ENCODE measurements at places on chromosomes 11 and 22.

GRCh38 chr22:48782326-48782725 lies 1045.3 kb downstream of the BRD1 start:
- no peak for DNase-seq

DNA sequence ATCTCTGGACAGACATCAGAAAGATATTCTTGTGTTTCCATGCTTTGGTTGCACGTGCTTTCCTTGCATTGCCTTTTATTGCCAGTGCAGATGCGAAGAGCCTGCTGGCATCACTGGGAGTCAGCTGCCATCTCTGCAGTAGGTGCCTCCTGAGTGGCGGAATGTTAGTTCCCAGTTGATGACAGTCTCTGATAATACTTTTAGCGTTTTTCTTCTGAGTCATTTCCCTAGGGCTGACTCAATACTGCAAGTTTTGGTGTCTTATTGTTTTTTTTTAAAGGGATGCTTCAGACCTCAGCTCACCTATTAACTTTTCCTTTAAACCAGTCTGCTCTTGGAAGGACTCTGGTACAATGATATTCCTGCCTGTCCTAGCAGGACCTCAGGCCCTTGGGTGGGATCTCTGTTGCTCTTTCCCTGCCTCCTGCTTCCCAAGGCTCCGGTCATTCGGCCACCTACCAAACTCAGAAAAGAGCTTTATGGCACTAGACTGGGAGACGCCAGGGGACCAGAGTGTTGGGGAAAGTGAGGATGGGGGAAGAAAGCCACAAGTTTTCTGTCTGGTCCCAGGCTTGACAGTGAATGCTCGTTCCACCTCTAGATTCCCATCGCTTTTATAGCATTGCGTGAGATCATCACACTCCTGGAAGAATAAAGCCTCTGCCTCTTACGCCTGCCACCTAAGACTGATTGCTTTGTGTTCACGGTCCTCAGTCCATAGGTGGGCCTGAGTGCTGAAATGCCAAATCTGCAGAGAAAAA lies 308.7 kb downstream of the DDX10 start:
- no peak for DNase-seq

DNA sequence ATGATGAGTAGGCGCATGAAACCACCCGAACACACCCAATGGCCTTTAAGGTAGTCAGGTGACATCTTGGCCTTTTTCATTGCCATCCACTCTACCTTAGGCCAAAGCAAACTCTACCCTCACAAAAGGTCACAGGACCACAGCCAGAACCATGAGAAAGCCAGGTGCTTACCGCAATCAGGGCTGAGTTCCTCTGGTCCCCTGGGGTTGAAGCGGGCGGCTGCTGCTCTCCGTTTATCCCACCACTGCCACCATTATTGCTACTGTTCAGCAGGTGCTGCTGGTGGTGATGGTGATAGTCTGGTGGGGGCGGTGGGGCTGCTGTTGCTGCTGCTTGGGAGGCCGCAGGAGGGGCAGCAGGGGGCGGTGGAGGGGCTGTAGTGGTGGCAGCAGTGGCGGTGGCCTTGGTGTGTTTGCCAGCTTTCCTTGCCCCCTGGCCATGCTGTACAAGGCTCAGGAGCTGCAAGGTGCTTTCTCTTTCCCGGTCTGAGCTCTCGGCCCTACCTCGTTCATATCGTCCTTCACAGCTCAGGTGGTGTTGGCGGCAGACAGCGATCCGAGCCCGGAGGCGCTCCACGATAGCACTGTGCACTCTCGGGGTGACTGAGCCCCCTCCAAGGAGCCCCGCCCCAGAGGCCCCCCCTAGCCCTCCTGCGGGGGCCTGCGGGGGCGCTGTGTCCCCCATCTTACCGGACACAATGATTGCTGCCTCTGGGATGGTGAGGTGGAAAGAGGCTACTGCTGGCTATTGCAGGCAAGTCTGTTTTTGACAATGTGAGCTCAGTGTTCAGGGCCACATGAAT lies 1.6 kb downstream of the MAML2 start:
- peak; percentile 75 for DNase-seq

DNA sequence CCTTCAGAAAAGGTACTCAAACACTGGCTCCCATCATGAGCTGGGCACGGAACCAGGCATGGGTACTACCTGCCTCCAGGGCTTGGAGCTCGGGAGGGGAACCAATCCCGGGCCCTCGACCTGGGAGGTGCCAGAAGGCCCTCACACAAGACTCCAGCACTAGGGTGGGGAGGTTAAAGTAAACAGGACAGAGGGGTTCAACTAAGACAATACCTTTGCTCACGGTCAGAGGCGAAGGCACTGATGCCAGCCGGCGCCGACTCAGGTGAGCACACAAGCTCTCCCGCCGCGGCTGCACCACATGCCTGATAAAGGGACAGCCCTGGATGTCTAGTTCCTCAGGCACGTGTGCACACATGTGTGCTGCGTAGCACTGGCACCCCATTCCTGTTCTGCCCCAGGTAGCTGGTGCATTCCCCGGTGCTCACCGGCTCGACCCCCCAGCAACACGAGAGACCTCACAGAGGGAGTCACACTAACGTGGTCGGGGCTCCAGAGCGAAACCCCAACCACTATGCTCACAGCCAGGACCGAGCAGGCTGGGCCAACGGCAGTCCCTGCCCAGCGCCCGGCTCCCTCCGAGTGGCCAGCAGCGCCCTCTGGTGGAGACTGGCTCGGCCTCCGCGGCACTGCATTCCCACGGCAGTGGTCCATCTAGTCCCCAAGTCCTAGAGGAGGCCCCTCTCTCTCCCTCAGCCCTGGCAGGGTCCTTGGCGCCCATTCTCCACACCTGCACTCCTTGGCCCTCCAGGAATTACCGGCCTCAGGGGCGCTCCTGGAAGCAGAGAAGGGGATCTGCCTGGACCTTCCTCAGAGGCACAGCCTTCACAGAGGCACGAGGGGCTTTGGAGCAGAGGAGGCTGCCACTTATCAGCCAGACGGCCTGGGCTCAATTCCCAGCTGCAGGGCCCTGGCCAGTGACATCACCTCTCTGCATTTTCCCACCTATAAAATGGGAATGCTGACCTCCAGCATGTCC lies 28.8 kb upstream of the MOB2 start:
- peak; percentile 83 for DNase-seq

- DNase-seq: no peak
These were observed 11.8 kb downstream of the TIGD3 start for GRCh38 chr11:65366340-65366773.

- DNase-seq: no peak
These were observed 84.2 kb upstream of the GALNT18 start for GRCh38 chr11:11706028-11706427.

DNA sequence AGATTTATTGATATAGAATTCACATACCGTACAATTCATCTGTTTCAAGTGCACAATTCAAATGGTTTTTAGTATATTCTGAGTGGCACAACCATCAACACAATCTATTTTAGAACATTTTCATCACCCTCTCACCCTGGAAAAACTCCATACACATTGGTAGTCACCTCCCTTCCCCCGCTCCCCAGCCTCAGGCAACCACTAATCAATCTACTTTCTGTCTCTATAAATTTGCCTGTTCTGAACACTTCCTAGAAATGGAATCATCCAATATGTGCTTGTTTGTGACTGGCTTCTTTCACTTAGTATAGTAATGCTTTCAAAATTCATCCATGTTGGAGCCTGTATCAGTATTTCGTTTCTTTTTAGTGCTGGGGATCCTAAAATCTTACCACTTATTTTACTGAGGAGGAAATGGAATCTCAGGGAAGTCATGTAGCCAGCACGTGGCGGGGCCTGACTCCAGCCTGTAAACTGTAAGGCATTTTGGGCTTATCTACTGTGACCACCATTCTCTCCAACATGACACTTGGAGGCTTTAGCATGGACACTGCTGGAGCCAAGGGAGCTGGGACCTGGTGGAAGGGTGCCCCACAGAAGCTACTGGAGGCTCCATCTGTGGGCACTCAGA lies 905 bp upstream of the UCP3 start:
- DNase-seq: no peak

DNA sequence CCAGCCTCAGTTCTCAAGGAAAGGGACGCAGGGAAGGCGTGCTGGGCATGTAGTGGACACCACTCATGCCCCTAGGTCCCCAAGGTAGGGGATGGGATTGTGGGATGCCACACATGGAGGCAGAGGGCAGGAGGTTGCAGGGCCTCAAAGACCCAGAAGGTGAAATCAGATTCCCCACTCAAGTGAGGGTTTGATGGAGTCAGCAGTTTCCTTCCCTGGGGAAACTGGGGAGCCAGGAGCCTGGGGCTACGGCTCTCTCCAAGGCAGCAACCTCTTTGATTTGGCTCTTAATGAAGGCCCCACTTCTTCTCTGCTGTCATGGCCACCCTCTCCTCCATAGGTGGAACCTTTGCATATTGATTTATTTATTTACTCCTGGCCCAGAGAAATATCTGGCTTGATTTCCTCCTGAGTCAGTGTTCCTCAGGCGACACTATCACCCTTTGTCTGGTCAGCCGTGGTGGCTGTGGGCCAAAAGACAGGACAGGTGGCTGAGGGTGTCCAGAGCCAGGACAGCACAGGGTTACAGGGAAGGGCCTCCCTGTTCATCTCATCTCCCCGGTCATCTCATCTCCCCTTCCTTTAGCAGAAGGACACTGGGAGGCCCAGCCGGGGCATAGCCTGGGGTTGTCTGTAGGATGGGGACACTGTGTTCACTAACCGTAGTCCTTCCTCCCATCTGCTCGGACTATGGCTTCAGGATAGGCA lies 9.6 kb downstream of the GNAZ start:
- no peak for DNase-seq

GRCh38 chr11:63961608-63962412 lies 12.6 kb upstream of the COX8A start:
- DNase-seq: no peak

- no peak for DNase-seq
These were observed 53.4 kb downstream of the DGCR2 start for GRCh38 chr22:19068784-19069271.
